ENCODE measurements at places on chromosomes 12 and 14.

DNA sequence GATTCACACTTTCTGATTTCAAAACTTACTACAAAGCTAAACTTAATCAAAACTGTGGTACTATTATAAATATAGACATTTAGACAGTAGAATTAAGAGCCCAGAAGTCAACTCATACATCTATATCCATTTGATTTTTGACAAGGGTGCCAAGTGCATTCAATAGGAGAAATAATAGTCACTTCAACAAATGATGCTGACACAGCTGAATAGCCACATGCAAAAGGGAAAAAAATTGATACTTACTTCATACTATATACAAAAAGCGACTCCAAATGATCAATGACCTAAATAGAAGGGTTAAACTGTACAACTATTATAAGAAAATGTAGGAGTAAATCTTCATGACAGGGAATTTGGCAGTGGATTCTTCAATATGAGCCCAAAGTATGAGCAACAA lies 40.7 kb upstream of the SYT10 start:
- DNase-seq, result no peak

- no peak for DNase-seq
Measured at GRCh38 chr12:57475271-57476161, 4.2 kb downstream of the ARHGAP9 start.

DNA sequence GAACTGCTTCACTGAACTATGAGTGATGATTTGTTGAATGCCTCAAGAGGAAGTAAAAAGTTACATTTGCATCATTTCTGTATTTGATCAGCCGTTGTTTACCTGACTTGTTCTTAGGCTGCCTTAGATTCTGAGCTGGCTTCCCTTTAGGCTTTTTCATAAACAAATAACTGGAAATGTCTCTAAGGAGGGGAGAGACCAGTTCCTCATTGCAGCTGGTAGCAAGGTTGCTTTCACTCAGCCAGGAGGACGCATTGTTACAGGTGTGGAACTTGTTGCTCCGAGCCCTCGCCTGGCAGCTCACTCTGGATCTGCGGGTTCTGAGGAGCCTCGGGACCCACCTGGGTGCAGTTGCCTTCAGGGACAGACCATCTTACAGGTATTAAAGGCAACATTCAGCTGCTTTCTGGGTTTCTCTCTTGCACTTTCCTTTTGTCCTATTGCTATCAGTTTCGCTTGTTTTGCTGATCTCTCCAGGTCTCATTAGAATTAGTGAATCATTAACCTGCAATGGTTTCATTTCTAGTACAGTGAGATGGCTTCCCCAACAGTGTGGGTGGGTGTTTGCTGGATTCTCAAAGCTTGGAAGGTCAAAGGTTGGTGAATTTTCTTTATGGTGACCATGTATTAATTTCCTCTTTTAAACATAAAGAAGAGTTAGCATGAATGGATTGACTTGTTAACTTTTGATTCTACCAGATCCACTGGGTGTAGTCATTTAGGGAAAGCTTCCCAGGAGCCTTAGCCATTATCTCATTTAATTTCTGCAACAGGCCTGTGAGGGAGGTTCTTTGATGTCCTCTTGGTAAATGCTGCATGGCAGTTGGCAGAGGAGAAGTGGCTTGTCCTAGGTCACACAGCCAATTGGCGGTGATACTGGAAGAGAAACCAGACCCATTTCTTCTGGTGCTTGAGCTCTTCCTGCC lies at the start of gene PLEKHG7:
Gene PLEKHG7, plus strand, starts transcription at position 236 of the 926 bp plus-strand sequence. CDS start 3,643 bp downstream, outside the sequence.
- DNase-seq, result no peak

DNA sequence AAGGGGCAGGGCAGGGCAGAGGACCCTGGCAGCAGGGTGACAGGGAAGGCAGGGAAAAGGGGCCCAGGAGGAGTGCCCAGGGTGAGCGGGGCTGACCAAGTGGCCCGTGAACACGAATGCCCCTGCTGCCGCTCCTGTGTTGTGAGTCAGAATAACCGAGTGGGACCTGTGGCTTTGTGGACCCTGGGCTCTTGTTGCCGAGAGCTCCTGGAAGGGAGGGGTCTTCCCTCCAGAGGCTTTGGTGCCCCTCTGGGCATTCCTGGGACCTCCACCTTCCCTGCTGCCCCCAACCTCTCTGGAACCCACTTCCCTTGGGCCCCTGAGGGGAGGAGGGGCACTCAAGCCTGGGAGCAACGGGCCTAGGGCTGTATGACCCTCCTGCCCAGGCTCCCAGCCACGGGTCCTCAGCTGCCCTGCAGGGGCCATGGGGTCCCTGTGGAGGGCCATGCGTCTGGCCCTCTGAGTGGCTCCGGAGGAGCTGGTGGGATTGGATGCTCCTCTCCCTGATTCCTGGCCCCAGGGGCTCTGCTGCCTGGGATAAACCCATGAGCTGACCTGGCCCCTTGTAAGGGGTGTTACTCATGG lies 319.4 kb downstream of the TMEM121 start:
- DNase-seq, result no peak

DNA sequence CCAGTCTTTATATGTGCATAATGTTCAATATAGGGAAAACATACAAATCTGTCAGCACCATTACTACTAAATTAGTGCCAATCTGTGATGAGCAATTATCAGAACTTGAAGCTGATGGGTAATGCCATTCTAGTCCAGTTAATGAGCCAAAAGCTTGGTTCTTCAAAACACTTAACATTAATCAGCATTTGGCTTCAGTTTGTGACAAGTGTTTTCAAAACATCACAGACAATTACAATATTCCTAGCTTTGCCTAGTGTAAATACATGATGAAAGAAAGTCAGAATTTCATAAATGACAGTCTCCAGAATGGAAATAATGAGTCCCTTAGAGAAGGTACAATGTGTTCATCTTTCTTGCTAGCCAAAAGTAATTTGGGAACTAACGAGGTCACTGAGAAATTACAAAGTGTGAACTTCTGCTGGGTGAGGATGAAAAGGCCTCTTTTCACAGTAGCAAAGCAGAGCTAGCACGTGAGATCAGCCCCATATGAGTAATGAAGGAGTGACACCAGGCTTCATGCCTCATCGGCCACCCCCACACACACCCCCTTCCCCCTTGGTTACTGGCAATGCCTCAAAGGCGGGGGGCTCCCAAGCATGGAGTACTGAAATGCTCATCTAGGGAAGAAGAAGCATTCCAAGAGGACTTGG lies 180.6 kb upstream of the EEA1 start:
- no peak for DNase-seq

- DNase-seq, result no peak
Measured at GRCh38 chr12:50197297-50197727, 30.1 kb upstream of the CERS5 start.

DNA sequence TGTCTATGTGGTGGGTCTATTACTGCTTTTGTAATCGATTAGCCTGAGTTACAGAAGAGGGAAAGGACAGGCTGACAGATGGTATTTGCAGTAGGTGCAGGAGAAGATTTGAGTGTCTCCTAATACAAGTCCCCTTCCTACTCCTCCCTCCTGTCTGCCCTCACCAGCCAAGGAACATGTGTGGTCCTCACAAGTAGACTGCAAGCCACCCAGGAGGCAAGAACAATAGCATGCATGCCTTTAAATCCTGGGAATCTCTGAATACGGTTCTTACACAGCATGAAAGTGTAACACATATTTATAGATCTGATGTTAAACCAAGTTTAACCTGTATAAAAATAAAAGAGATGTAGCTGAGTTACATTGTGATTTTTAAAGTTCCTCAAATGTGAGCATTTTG lies 117.0 kb downstream of the PTCSC3 start:
- DNase-seq, result no peak
